ENCODE measurements at places on chromosomes 11 and 22. TPM values are rescaled to one million over a fixed set of nuclear protein-coding genes. Genes with fewer than 3 reads are reported as not detected.

SCN3B gene
- 1.9 TPM for total RNA-seq

GRCh38 chr11:488579-488978 is 18.5 kb downstream of the RNH1 start:
- no peak for DNase-seq

NCF4 gene
- 14.5 TPM for total RNA-seq

OR52W1 gene
- total RNA-seq: not detected

GRCh38 chr22:49994361-49995040 is 18.1 kb downstream of the IL17REL start:
- DNase-seq: no peak

- no peak for DNase-seq
Observed at GRCh38 chr11:115659061-115659963, 155.1 kb upstream of the CADM1 start.

- DNase-seq: no peak
Observed at GRCh38 chr11:71542879-71543777, 5.1 kb upstream of the KRTAP5-9 start.

- no peak for DNase-seq
Observed at GRCh38 chr11:116517077-116517476, 255.7 kb downstream of the BUD13 start.

- no peak for DNase-seq
Observed at GRCh38 chr11:126918556-126918955, 82.0 kb downstream of the KIRREL3 start.

- no peak for DNase-seq
Observed at GRCh38 chr11:30346068-30346688, 23.3 kb downstream of the ARL14EP start.

ISX gene
- not detected for total RNA-seq

- peak; percentile 89 for DNase-seq
Observed at GRCh38 chr11:64834723-64835615, 9.5 kb downstream of the CDC42BPG start.

GRCh38 chr22:40626851-40627250 is 9.7 kb downstream of the MRTFA start:
- DNase-seq: no peak

GRCh38 chr11:70503468-70504221 is 105.3 kb downstream of the CTTN start:
- no peak for DNase-seq

CENPM gene
- 2.9 TPM for total RNA-seq

CLTCL1 gene
- 2.8 TPM for total RNA-seq

- no peak for DNase-seq
Observed at GRCh38 chr11:90179923-90180322, 42.9 kb downstream of the CHORDC1 start.

Measured in breast epithelium (tissue), 4 donors.